DND-41 (cell line): ENCODE measurements at places on chromosomes 16 and 17.

GRCh38 chr17:77707546-77707945, 251.0 kb upstream of the TNRC6C start:
- no peaks in the 10 kb centered on the region for H3K4me1 ChIP-seq
- H3K27ac ChIP-seq = no peak overlapping the region
- H3K4me3 ChIP-seq = no peak overlapping the region
- H3K27me3 ChIP-seq = no peaks in the 10 kb centered on the region

GRCh38 chr17:61064087-61064951, 335.3 kb upstream of the TBX2 start:
- peaks cover 7% of the 10 kb centered on the region; the same call in 1 of the 2 replicates for H3K4me1 ChIP-seq
- H3K27me3 ChIP-seq = no peaks in the 10 kb centered on the region
- DNase-seq = no peak
- H3K36me3 ChIP-seq = no peaks in the 10 kb centered on the region
- H3K4me3 ChIP-seq = no peak overlapping the region

- peaks cover 57% of the 10 kb centered on the region for H3K27me3 ChIP-seq
- no peaks in the 10 kb centered on the region for H3K36me3 ChIP-seq
- no peaks in the 10 kb centered on the region for H3K4me1 ChIP-seq
- no peak for DNase-seq
- H3K27ac ChIP-seq = no peak overlapping the region
- no peak overlapping the region for H3K4me3 ChIP-seq
Measured at GRCh38 chr16:50462793-50463507, 85.2 kb upstream of the NKD1 start.

- peaks cover 69% of the 10 kb centered on the region for H3K36me3 ChIP-seq
- DNase-seq = no peak
- no peak overlapping the region for H3K4me3 ChIP-seq
- H3K27ac ChIP-seq = no peak overlapping the region
Measured at GRCh38 chr17:78048346-78049292, 79.9 kb downstream of the TMC6 start.

DNA sequence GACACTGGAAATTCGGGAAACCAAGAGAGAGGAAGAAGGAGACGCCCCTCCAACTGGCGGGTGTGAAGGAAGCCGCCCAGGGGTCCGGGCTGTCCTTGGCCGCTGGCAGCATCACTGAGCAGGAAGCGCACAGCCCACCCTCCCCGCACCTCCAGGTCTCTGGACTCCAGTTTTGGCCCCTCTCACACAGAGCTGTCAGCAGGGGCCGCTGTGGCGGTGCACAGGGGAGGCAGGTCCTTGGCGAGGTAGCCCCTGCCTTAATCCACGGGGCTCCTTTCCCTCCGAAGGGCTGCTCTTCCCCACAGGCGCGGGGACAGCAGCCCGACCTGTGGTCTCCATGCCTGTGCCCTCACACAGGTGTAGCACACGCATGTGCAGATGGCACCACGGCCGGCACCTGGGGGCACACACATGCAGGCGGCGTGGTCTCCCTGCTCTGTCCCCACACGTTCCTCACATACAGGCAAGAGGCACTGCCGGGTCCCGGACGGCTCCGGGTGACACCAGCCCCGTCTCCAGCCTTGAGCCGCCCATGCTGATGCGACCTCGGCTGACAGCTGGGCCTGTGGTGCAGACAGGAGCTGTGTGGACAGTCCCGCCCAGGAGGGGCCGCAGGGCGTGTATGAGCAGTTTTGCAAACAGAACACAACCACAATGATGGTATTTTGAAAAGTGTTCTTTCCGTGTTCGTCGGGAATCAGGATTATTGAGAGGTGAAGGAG, 26.6 kb upstream of the CHMP6 start:
- H3K27me3 ChIP-seq = no peaks in the 10 kb centered on the region
- no peaks in the 10 kb centered on the region for H3K4me1 ChIP-seq
- H3K27ac ChIP-seq = no peak overlapping the region
- H3K36me3 ChIP-seq = peaks cover 30% of the 10 kb centered on the region
